ENCODE measurements at places on chromosomes 4 and X. TPM values are rescaled to one million over a fixed set of nuclear protein-coding genes. Genes with fewer than 3 reads are reported as not detected.

The FGG gene
- 4.0 TPM for polyA plus RNA-seq

The SMIM10 gene
- 14.2 TPM for polyA plus RNA-seq

The MUC7 gene
- not detected for polyA plus RNA-seq

The STX18 gene
- polyA plus RNA-seq, result 26.4 TPM

The ARHGAP6 gene
- 8.5 TPM for polyA plus RNA-seq

The ARL9 gene
- polyA plus RNA-seq, result 0.15 TPM

The GLOD5 gene
- polyA plus RNA-seq, result not detected

The RNF128 gene
- polyA plus RNA-seq, result 0.10 TPM

The GLRB gene
- 5.4 TPM for polyA plus RNA-seq

The WDR17 gene
- 0.98 TPM for polyA plus RNA-seq

The WNK3 gene
- 1.5 TPM for polyA plus RNA-seq

The TREX2 gene
- 0.75 TPM for polyA plus RNA-seq

The ACOX3 gene
- 10.1 TPM for polyA plus RNA-seq

The GYPB gene
- 2.0 TPM for polyA plus RNA-seq
